Activated CD4-positive, alpha-beta T cell treated with anti-CD3 and anti-CD28 coated beads for 48 hours (primary cell): ENCODE measurements at places on chromosomes 7 and 10.

- no peak for DNase-seq
Measured at GRCh38 chr7:21146642-21147423, 281.1 kb upstream of the SP4 start.

- no peak for DNase-seq
Measured at GRCh38 chr10:61389887-61390286, 63.3 kb downstream of the TMEM26 start.

DNA sequence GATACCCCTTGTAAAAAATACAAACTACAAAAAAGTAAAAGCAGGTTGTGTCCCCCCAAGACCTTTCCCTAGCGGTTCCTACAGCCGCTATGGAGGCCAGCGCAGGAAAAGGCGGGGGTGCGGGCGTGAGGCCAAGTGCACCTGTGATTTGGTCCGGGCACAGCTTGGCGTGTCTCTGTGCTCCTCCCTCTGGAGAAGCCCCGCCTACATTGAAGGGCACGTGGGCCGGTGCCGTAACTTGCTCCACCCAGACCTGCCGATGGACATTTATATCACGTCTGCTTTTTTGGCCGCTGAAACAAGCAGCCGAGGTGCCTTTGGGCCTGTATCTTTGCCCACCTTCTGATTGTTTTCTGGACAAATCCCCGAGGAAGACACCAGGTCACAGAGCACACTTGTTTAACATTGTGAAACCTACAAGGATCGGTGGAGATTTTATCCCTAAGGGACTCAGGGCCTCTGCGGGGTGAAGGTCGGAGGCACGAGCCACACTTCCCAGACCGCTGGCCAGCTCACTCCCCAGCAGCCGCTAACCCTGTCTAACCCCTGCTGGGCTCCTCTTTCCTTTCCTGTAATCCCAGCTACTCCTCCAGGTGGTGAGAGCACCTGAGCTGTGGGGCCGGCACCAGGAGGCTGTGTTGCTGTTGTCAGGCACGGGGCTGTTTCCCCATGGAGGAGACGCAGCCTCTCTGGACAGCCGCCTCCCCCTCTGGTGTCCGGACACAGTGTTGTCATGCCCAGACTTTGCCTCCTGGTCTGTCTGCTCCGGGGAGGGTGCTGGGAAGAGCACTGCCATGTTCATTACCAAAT, 18.8 kb upstream of the INPP5A start:
- DNase-seq: peak; percentile 29

DNA sequence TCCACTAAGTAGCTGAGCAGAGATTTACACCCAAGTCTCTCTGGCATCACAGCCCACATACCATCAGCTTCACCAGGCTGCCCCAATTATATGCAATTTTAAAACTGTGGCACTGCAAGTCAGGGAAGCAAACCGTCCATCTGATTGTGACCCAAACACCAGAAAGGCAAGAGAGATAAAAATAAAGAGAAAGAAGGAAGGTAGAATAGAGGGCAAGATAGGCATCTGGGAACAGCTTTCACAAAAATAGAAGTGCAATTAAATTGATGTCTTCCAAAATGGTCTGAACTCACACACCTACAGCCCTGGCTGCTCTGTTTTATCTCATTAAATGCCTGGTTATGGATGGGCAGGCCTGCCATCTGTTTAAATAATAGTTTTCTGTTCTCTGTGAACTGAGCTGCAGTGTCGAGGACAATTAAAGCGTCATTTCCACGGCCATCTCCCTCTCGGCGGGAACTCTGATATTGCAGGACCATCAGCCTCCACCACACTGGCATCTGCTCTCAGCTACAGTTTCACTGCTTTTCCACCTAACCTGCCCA, 509.1 kb downstream of the INHBA start:
- DNase-seq: no peak

DNA sequence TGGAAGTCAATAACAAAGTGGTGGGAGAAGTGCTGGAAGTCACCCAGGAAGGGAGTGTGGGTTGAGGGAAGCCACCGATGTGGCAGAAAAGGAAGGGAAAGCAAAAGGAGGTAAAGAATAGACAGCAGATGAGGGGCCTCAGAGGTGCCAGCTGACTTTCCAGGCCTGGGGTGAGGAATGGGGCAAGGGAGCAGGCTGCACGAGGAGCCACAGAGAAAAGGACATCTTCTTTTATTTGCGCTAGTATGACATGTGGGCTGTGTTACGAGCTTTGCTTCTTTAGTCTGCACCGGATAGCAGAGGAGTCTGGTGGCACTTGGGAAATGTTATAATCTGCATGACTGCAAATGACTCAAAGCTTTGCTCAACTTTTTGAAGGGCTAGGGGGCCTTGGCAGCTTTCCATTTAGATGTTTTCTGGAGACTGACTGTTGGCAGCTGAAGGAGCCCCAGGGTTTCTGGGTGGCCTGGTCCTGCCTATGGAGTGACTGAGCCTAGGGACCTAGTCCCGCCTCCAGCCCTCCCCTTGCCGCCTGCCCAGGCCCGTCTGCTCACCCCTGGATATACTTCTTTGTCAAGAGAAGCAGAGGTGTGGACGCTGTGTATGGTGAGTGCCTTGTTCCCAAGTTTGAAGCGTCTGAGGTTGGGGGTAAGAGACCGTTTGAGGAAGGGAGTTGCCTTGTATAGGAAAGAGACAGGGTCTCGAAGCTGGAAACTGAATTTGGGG, 5.1 kb downstream of the PRXL2A start:
- DNase-seq: peak; percentile 14

DNA sequence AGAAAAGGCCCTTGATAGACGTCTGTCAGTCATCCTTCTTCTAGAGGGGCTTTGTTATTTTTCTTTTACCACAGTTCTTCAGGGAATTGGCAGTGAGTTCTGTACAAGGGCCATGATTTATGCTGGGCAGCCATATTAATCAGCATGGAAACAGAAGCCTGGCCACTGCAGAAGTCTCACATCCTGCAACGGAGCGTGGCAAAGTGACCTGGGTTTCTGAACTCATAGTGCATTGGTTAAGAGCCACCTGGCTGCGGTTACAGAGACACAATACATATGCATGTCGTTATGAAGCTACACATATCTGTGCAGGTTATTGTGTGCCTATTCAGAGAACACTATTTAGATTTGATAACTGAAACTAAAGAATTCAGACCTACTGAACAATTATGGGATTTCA, 419.4 kb upstream of the CELF2 start:
- no peak for DNase-seq

- DNase-seq: no peak
Measured at GRCh38 chr10:119112056-119112455, 8.1 kb downstream of the DENND10 start.

DNA sequence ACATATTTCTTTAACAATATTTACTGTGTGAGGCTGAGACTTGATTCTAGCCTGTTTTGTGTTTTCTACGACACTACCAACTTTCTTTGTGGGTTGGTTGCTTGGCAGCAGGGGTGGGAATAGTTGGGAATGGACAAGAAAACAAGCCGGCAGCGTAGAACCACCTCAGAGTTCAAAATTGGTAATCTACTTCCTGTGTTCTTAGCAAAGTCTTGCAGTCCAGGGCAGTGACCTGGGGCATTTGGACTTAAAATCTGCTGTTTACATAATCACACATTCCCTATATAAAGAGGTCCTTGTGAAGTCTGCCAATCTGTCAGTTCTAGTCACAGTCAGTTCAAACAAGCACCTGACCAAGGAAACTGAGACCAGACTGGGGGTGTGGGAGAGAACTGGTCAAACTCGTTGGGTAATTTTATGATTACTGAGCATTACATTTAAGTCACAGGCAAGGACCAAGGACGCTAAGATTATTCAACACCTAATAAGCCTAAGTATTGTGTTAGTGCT, 167.9 kb downstream of the CPEB3 start:
- DNase-seq: no peak

GRCh38 chr7:125425506-125425905, 495.9 kb upstream of the POT1 start:
- no peak for DNase-seq

DNA sequence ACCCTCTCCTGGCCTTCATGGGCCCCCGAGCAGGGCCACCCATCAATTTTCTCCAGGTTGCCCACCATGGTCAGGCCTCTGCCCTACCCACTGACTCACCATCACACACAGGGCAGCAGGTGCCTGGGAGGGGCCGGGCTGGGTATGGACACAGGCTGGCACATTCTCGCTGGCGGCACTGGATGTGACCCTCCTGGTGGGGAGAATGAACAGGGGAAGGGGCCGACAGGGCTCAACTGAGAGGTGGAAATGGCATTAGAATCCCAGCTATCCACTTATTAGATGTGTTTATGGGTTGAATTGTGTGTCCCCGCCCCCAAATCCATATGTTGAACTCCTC, 16.4 kb downstream of the KCP start:
- DNase-seq: no peak

DNA sequence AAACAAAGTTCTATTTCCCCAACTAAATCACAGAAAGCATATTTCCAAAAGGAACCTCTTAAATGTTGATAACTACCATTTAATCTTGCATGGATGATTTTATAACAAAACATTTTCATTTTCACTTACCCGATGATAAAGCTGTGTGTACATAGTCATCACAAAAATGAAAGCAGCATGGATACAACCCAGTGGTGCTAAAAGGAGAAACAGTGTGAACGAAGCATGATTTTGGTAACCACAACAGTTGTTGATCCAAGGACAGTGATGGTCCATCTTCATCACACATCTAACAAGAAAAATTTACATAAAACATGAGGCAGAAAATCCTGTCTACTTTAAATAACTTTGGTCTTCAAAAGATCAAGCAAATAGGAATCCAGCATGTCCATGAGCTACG, 4.7 kb downstream of the ZDHHC6 start:
- no peak for DNase-seq

- no peak for DNase-seq
Measured at GRCh38 chr10:77286531-77287508, 350.8 kb downstream of the KCNMA1 start.

GRCh38 chr10:68301790-68302502, 29.9 kb upstream of the HNRNPH3 start:
- DNase-seq: no peak

DNA sequence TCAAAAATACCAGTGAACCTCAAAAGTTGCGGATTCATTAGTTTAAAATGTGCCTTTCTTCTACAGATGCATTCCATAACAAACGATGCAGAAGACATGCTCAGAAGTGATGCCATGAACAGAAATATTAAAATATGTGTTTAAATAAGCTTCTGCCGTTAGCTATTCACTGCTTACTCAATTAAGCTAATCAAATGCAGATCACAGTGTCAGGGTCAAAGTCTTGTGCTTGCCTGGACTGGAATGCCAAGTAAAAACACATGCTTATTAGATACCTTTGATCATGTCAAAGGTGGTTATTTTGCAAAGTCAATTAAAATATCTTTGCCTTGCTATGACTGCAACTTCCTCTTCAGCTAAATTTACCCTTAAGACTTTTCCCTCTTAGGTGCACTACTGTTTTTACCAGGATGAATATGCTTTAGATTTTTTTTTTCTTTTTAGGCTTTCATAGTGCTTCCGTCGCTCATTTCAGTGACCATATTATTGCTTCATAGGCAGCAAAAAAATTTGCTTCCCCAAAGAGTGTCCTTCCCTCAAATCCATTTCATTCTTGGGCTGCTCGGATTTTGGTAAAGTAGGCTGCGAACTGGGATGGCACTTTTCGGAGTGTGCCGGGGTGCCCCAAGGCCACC, 905 bp downstream of the ASB13 start:
- no peak for DNase-seq

- no peak for DNase-seq
Measured at GRCh38 chr7:55190511-55191160, 171.8 kb downstream of the EGFR start.

DNA sequence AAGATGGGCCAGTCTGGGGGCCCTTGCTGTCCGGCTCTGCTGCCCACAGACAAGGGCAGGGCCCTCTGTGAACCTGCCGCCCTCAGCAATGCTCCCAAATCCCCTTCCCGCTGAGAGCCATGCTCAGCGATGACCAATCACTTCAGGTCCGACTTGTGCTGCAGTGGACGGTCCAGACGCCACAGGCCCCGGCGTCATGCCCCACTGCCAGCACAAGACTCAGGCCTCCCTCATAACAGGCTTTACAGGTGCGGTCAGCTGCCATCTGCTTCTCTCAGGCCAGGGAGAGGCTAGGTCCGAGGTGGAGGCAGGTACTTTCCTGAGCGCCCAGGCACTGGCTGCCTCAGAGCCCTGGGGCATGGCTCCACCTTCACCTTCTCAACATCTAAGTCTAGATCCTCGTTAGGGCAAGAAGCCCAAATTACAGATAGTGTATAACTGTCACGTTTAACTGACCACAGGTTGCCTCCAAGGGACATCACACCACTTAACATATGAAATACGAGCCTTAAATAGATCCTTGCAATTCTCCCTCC, 393.2 kb downstream of the PTPRN2 start:
- no peak for DNase-seq

DNA sequence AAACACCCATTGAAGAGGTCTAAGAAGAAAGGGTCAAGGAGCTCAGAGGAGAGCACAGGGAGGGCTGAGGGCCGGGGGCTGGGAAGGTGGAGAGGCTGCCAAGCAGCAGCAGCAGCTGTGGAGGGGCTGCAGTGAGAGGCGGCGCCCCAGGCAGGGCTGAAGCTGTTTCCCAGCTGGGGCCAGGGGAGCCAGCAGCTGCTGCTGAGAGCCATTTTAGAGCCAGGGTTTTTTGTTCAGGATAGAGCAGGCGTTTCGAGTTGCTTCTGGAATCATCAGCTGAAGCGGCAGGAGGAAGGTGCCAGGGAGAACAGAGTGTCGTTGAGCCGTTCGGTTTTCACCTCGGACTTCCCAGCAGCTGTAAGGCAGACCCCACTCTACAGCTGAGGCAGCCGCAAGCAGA, 62.7 kb downstream of the LANCL2 start:
- no peak for DNase-seq

DNA sequence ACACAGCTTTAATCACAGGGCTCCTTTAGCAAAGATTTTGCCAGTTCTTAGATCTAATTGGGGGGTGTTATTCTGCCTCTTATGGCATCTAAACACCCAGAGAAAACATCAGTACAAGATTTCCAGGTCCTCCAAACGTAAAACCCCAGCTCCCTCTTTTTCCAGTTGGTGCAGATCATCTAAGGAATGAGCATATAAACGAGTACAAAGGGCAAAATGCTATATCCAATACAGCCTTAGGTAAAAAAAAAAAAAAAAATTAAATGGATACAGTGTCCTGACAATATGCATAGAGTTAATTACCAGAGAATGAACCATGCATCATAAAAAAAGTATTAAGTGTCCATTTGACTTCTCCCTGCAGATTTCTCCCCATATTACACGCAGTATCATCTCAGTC, 50.3 kb downstream of the CCDC6 start:
- no peak for DNase-seq

DNA sequence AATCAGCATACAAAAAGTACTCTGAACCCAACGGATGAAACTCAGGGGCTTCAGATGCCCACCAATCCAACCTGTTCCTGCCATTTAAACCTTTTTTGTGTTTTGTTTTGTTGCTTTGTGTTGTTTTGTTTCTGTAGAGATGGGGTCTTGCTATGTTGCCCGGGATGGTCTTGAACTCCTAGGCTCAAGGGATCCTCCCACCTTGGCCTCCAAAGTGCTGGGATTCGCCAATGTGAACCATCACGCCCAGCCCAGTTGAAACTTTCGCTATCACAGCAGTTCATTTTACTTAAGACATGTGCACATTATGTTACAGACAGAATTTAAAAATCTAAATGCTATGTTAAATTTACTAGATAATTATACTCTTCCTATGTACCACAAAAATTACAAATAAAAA, 101.6 kb downstream of the SKIDA1 start:
- DNase-seq: no peak

GRCh38 chr10:106768204-106768603, 396.3 kb downstream of the SORCS1 start:
- no peak for DNase-seq

GRCh38 chr7:7446616-7447015, 89.1 kb downstream of the COL28A1 start:
- DNase-seq: no peak

- no peak for DNase-seq
Measured at GRCh38 chr10:101906586-101907183, 63.1 kb upstream of the KCNIP2 start.
